C1 segment of cervical spinal cord (tissue), 14 donors: ENCODE measurements at places on chromosomes 11 and 22.

- DNase-seq = no peak
These were observed 92.7 kb upstream of the TBCEL start for GRCh38 chr11:120931057-120931779.

DNA sequence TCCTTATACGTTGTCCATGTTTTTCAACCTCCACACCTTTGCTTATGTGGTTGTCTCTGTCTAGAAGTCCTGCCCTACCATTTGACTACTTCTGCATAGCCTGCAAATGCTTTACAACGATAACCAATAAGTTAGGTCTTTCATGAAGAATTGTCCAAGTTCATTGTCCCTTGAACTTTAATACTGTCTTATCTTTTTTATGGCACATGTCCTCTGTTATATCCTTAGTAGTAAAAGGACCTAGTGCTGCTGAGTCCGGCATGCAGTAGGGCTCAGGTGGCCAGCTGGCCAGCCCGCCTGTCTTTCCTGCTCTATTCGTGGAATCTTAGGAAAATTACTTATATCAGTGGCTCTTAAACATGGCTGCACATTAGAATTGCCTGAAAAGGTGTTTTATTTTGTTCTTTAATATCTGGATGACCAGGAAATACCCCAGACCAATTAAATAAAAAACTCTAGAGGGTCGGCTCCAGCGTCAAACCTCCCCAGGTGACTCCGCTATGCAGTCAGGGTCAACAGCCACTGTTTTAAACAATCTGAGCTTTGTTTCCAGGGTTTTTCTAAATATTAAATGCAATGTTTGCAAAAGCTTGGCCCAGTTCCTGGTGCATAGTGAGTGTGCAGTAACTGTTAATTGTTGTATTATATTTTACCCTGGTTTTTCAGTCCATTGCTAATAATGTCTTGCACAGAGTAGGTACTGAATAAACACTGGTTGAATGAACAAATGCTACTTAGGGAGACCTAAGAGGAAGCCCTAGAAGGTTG is 64.6 kb upstream of the SESN3 start:
- DNase-seq = no peak

DNA sequence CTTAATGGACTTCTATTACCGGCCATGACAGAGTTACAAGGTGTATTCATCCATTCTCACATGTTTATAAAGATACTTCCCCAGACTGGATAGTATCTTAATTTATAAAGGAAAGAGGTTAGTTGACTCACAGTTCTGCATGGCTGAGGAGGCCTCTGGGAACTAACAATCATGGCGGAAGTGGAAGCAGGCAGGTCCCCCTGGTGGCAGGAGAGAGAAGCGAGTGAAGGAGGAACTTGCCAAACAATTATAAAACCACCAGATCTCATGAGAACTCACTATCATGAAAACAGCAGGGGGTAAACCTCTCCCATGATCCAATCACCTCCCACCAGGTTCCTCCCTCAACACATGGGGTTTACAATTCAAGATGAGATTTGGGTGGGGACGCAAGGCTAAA is 170.0 kb upstream of the PDGFD start:
- no peak for DNase-seq

GRCh38 chr11:92841719-92842118 is 127.7 kb upstream of the MTNR1B start:
- DNase-seq = no peak

DNA sequence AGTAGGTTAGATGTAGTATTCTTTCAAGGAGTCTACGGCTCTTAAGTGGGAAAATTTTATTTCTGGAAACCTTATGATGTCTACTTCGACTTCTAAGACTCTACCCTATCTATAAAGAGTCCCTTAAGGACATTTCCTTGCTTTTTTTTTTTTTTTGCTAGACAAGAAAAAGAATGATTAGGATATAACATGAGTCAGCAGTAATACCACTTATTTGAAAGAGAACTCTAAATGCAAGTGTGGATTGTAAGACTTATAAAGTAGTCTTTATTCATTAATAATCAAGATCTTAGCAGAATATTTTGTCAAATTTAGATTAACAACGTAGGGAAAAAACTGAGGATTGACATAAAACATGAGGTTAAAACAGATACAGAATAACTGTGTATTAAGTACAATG is 71.0 kb downstream of the DKK3 start:
- DNase-seq = no peak

GRCh38 chr11:47932544-47932943 is 47.8 kb upstream of the PTPRJ start:
- DNase-seq = no peak

DNA sequence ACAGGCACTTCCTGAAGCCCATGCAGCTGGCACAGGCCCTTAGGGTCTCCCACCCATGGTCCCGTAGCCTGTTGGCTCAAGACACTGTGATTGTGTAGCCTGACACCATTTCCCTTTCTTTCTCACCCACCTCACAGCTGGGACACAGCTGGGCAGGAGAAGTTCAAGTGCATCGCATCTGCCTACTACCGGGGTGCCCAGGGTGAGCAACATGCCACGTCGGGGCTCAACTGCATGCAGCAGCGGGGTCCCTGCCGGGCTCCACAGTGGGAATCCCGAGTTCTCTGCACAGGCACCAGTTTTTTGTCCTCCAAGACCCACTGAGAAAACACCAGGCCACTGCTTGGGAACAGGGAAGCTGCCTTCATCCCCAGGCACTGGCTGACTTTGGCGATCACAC is 10.6 kb downstream of the RAB36 start:
- no peak for DNase-seq

DNA sequence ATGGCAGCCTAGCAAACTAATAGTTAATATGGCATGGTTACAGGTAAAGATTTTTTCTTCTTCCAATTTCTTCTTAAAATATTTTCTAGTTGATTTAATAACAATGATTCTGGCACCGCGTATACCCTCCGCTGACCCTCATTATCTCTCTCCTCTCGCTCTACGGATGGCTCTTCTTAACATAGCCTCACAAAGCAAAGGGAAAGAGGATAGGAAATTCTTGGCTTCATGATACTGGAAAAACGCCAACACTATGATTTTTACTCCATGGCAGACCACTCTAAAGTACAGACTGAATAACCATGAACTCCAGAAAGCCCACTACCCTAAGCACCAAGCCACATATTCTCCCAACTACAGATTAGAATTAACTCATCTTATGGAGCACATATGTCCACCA is 6.1 kb downstream of the PI4KA start:
- no peak for DNase-seq

DNA sequence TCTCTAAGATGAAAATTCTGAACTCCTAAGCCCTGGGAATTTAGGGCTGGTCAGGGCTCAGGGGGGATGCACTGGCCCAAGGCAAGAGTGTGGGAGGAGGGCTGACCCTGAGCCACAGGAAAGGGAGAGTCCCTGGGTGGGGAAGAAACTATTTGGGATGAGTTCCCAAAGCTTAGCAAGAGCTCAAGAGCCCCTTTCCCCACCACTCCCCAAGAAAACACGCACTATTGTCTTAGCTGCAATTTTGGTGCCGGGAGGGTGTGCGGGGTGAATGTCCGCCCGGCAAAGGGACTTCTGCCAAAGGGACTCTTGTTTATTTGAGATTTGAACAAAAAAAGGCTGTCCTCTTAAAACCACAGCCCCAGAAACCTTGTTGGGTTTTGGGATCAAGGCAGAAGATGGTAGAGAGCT is 37.0 kb downstream of the KIAA1671 start:
- no peak for DNase-seq
